Stimulated activated CD4-positive, alpha-beta T cell treated with anti-CD3 and anti-CD28 coated beads, Interleukin-1b, Interleukin-23, amount 100 ng/mL, for 1 hour (primary cell): ENCODE measurements at places on chromosomes 1 and 21.

DNA sequence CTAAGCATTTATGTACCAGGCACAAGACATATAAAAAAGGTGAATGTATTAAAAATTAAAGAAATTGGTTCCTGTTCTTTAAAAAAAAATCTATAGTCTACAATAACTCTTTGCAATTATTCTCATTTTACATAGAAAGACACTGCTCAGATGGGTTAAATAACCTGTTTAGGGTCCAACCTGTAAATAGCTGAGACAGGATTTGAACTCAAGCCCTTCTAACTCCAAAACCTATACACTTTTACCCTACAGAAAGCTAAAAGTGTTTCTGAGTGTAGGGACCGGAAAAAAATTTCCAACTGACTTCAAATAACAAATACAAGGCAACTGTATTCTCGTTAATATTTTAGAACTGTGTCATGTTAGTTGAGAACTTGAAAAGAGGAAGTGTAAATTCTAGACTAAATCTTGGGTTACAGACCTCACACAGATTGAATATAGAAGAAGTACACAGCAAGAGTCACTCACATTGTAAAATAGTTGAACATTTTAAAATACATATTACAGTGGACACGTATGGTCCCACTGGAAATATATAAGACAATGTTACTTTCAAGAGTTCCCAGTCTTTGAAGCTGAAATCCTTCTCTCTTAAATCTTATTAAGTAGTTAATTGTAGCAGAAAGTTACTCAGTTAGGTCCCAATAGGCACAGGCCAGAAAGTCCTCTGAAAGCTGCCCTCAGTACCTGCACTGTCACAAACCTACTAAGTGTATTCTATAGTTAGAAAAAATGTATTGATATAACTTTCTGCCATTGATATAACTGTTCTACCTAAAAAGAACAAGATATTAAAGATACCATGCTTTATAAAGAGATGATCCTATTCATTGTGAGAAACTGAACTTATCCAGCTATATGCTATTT lies 7.3 kb downstream of the EDEM3 start:
- DNase-seq, result no peak

DNA sequence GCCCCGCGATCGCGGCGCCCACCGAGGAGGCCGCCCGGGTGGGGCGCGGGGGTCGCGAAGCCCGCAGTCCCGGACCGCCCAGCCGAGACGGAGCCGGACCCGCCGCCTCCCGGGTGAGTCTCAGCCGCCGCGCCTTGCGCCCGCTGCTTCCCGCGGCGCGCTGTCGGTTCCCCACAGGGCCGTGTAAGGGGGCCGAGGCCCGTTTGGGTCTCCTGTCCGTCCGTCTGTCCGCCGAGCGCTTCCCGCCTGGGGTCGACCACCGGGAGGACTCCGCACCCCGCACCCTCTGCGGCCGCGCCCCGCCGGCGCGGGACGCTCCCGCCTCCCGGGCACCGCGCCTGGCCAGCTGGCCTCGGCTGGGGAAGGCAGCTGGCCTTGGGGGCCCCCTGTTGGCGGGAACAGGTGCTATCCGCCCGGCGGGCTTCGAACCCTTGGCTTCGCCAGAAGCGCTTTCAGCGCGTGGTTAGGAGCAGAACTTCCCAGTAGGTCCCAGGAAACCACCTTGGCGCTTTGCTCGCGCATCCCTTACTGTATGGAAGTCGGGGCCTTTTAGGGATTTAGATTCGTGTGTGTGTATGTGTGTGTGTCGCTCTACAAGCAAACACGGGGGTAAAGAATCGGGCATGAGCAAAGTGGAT lies 414 bp downstream of the TMEM51 start:
- no peak for DNase-seq

DNA sequence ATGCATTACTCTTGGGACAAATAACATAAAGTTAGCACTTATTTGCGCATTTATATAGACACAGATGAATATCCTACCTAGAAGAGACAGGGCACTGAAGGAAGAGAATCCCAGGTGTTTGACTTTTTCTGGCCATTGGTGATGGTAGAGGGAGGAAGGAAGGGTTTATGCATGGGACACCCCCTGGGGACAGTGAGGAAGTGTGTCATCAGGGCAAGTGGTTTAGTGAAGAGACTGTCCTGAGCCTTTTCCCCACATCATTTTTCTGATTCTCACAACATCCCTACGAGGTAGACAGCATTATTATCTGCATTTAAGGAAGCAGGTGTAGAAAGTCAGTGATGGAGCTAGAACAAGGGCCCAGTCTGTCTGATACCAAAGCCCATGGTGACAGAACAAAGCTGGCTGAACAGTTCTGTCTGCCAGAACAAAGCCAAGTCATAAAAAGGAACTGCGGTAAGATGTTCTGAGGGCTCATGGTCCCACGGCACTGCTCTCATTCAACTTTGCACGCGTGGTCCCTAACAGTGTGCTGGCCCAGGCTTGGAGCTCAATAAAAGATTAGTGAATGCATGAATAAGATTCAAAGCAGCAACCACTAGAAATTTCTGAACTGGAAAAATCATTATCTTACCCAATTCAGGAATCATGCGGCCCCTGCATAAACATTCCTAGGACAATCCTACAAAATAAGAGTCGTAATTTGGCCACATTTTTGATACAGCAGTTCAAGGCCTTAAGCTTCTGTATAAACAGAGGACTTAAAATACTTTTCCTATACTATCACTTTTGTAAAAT lies 12.2 kb upstream of the CDC42BPA start:
- no peak for DNase-seq

- no peak for DNase-seq
Measured at GRCh38 chr1:59072583-59072947, 224.3 kb upstream of the FGGY start.

GRCh38 chr1:87243573-87243972 lies 85.1 kb upstream of the LMO4 start:
- DNase-seq, result no peak

GRCh38 chr1:101235696-101236515 lies 913 bp upstream of the S1PR1 start:
- peak; percentile 32 for DNase-seq

DNA sequence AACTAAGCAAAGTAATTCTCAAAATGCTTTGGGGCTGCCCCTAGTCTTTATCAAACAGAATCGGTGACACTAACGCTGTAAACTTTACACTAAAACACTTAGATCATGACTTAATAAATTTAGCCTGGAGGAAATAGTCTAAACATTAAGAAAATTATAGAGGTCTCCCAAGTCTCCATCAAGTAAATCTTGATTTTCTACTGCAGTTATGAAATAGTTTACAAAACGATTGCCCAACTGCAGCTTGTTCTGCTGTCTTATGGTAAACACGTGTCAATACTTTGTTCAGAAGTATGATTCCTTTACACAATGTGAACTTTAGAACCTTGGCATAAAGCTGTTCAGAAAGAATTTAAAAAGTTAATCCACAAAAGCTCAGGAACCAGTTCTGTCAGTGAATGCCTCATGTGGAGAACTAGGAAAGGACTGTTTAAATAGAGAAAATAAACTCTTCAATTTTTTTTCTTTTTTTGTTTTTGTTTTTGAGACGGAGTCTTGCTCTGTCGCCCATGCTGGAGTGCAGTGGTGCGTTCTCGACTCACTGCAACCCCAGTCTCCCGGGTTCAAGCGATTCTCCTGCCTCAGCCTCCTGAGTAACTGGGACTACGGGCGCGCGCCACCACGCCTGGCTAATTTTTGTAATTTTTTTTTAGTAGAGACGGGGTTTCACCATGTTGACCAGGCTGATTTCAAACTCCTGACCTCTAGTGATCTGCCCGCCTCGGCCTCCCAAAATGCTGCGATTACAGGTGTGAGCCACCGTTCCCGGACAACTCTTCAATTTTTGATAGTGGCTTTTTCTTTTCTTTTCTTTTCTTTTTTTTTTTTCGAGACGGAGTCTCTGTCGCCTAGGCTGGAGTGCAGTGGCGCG lies 1.6 kb downstream of the DDI2 start:
- no peak for DNase-seq

DNA sequence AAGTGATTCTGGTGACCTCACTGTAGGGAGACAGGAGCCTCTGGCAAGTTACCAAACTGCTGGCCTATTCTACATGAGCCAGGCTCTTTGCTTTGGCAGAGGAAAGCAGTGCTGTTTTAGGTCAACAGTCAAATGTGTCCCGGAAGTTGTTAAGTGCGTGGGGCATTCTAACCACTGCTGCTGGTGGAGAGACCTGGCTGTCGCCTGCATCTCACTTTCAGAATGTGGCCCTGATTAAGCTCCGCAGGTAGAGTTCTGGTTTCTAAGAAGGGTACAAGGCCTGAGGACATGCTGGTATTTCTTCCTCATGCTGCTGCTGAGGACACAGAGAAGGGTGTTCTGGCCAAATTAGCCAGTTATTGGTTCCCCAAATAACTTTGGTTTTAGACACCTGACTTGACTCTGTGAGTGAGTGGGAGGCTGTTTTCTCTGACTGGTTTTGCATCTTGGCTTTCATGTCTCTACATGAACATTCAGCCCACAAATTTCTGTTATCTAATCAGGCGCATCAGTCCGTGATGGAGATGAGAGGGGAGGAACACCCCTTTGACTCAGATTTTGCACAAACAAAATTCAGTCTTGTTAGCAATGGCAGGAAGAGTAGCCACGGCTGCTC lies 120.8 kb downstream of the LMO4 start:
- DNase-seq, result no peak

DNA sequence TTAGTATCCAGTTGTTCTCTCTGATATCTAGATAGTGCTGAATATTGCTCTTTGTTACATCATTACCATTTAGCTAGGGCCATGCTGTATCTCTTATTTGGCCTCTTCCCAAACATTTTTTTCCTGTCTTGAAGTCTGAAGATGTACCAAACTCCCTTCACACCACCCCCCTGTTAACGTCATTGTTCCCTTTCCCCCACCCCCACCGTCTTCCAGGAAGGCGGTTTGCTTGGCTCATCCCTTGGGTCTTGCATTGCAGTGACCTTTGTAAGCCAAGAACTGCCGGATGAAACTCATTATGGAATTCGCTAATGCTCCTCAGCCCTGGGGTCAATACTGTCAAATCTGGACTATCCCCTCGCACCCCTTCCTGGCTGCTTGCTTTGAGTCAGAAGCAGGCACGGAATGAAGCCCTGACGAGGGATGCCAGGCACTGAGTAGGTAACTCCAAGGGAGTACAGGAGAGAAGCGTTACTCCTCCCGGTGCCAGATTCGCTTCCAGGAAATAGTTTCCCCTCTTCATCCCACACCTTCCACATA lies 283.1 kb downstream of the TM2D1 start:
- no peak for DNase-seq

DNA sequence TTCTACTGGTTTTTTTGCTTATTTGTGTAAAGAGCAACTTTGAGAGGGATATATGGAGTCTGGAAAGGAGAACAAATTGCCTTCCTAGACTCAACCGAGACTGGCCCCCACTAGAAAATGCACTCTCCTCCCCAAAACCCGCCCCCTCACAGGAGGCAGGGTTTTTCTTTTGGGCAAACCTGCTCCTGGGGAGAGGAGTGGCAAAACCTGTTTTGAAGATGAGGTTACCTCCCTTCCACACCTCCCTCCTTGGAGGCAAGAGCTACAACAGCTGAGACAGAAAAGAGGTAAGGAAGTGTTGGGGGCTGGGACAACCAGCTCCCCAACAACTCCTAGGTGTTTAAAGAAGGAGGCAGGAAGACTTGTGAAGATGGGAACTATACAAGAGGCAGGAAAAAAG lies at the start of gene BNIPL:
BNIPL (plus strand) TSS at position 231 of the 400 bp plus-strand sequence; CDS start at position 371, 140 bp downstream.
- no peak for DNase-seq

GRCh38 chr21:18030248-18030647 lies 211.1 kb upstream of the C21orf91 start:
- DNase-seq, result no peak

- DNase-seq, result no peak
Measured at GRCh38 chr1:183272390-183272848, 86.4 kb downstream of the LAMC2 start.

GRCh38 chr21:22278366-22278765 lies 1280.2 kb downstream of the NCAM2 start:
- DNase-seq, result no peak

- no peak for DNase-seq
Measured at GRCh38 chr1:71755441-71755840, 526.9 kb downstream of the NEGR1 start.
